ENCODE measurements at places on chromosomes 7 and 10.

- DNase-seq: no peak
Observed at GRCh38 chr7:26151096-26151495, 902 bp upstream of the NFE2L3 start.

- peak; percentile 56 for DNase-seq
Observed at GRCh38 chr10:36281831-36282331, 639.8 kb upstream of the FZD8 start.

- DNase-seq: no peak
Observed at GRCh38 chr7:143362131-143363015, at the start of gene FAM131B. Gene FAM131B, minus strand, starts transcription at chr7:143362713. Its CDS starts 110 bp downstream, at chr7:143362603.

DNA sequence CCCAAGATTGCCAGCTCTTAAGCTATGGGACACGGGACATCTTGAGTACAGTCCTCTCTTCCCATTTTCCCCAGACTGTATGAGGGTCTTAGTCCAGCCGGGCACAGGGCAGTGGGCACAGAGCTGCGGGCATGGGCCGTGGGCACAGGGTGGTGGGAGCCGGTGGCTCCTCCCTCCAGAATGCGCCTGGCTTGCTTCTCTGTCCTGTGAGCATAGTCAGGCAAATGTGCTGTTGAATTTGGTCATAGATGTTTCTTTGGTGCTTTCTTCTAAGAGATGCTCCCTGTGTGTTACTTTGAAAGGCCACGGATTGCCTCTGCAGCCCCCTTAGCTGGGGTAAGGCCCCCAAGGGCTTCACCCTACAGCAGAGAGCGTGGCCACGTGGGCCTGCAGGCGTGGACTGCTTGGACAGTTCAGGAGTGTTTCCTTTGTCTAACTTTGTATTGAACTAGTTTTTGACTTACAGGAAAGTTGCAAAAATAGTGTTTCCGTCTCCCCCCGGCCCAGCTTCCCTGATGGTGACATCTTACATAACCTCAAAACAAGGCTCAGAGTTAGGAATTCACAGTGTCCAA lies 24.7 kb downstream of the LRRC27 start:
- DNase-seq: no peak

GRCh38 chr7:39199006-39199405 lies 221.3 kb downstream of the POU6F2 start:
- no peak for DNase-seq

GRCh38 chr7:55130395-55131141 lies 111.8 kb downstream of the EGFR start:
- peak; percentile 31 for DNase-seq

DNA sequence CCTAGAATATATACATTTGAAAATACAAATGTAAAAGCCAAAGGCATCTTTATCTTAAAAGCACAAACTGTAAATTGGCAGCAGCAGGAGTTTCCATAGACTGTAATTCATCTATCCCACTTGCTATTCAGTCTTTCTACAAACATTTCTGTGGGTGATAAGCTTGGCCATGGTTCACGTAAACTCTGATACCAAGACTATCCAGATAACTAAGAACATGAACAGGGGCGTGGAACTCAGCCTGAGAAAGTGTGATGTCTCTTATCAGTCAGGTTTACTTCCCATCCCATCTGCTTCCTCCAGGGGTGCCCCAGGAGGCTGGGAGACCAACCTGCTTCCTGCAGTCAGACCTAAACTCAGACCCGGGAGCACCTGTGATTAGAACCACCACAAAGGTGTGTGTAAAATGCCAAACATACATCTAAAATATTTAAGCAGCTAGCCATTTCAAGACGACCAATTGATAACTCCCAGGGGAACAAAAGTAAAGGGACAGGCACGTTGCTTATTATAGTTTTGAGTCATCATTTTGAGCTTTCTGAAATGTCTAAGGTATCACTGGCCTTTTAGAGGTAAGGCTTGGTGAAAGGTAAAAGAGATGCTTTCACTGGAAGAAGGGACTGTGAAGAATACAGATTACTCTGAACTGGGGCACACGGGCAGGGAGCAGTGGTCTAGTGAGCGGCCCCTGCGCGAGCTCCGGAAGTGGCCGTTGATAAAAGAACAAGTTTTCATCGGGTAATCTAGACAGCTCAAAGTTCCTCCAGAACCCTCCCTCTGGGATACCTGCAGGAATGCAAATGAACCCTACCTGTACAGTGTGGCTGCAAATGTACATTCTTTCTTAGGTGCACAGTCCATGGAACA lies 51.5 kb downstream of the RSU1 start:
- DNase-seq: no peak

GRCh38 chr7:21169667-21170580 lies 258.0 kb upstream of the SP4 start:
- DNase-seq: no peak

DNA sequence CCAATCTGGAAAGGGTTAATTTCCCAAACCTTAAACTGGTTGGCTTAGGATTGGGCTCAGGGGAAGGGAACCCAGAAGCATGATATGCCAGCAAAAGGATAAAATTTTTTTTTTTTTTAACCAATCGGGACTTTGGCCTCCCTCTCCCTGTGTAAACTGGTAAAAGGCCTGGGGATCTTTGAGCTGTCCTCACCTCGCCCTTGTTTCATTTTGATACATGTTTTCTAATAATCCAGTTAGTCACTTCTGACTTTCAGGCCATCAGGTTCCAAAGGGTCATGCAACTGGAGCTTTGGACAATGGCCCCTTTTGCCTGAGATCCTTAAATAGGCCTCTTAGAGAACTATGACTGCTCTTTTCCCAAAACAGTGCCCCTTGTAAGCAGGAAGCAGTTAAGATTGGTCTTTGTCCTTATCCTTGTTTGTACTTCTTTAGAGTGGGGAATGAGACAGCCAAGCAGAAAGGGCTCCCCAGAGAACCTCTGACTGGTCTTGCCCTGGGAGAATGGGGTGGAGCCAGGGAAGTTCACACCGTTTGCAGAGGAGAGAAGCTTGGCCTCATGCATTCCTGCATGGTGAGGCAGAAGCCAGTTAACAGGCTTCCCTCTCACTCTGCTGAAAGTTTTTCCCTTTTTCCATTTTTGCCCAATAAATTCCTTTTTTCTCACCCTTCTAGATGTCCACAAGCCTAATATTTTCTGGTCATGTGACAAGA lies 424.2 kb upstream of the CNTNAP2 start:
- DNase-seq: peak; percentile 81

DNA sequence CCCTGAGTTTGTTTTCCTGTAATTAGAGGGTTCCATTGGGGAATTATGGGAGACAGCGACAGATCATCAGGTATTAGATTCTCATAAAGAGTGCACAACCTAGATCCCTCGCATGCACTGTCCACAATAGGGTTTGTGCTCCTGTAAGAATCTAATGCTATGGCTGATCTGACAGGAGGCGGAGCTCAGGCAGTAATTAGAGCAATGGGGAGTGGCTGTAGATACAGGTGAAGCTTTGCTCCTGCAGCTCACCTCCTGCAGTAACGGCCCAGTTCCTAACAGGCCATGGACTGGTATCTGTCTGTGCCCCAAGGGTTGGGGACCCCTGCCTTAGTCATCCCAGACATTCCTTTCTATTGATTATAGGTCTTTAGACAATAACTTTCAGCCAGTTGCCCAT lies 894 bp upstream of the ZSCAN21 start:
- DNase-seq: no peak

- no peak for DNase-seq
Observed at GRCh38 chr7:953547-954327, 743 bp downstream of the ADAP1 start.

DNA sequence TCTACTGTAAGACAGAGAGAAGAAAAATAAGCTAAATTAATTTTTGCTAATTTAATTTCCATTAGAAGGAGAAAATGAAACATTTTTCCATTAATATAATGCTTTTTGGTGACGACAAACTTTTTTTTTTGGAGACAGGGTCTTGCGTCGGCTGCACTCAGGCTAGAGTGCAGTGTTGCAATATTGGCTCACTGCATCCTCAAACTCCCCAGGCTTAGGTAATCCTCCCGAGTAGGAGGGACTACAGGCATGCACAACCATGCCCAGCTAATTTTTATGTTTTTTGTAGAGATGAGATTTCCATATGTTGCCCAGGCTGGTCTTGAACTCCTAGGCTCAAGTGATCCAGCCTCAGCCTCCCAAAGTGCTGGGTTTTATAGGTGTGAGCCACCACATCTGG lies 229.8 kb upstream of the LRRN3 start:
- no peak for DNase-seq

- DNase-seq: peak; percentile 87
Observed at GRCh38 chr7:157136372-157136771, 2.4 kb upstream of the UBE3C start.

DNA sequence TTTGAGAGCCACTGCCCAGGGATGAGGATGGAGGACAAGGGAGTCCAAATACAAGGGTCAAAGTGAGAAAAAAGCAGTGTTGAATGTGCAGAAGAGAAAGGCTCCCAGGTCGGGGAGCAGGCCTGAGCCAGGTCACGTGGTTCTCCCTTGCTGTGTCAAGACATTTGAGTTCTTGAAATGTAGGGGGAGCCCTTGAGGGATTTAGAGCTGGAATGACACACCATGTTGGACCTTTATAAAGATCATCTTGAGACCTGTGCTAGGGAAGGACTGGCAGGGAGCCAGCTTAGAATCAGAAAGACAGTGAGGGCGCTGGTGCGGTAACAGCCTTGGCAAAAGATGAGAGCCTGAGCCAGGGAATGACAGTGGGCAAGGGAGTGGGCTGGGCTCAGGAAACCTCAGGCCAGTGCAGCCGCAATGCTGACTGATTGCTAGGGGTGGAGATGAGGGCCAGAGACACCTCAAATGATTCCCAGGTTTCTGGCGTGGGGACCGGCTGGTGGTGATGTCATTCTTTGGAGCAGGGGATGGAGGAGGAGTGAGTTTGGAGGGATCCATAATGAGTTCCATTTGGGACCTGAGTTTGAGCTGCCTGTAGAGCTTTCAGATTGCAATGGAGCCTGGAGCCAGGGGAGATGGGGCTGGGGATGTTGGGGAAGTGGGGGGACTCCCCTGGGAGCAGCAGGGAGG lies 120.1 kb downstream of the PTPN20 start:
- DNase-seq: peak; percentile 60
